ENCODE measurements at places on chromosomes 13 and 19.

DNA sequence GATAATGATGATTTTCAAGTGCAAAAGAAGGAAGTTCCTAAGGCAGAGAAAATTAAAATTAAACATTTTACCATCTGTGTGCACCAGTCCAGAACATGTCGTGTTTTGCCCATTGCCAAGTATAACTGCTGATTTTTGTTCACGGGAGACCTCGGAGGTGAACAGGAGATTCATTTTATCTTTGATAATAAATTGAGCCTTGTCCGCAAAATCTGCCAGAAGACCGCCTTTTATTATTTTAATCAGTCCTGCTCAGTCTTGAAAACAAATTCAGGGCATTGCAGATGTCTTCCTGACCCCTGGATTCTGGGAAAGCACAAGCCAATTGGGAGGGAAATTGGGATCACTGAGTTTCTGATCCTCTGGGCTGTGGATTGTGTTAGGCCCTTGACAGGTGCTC is 165.9 kb downstream of the STK24 start:
- DNase-seq, result no peak

DNA sequence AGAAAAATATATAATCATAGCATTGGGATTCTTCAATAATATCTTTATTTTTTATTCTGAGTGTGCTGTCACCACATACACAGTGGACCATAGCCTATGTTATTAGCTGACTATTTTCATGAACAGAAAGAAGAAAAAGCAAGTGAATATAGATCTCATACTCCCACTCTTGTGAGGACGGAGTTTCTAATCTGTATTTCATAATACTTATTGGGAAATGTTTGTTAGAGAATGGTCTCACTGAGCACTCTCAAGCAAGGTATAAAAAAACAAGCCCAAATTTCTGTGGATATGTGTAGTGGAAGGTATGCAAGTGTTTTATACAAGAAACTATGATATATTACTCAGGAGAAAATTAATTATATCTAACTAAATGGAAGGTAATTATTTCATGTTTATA is 1218.1 kb downstream of the SLITRK1 start:
- DNase-seq, result no peak

DNA sequence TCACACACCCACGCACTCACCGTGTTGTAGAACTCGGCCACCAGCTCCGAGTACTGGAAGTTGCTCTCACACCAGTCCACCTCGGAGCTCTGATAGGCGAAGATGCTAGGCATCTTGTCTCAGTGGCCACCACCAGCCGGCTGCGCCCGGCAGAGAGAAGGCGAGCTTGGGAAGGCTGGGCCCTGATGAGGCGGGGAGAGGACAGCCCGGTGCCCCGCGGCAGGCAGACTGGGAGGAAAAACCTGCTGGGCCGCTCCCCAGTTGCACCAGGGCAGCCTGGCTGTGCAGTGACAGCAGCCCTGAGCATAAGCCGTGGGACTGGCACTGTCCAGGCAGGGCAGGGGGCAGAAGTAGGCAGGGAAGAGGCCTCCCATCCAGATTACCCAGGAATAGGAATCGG is at the start of gene ACER1:
Gene ACER1 (minus strand): TSS at position 174 of the 400 bp plus-strand sequence. CDS start 61 bp downstream, at position 113.
- no peak for DNase-seq

DNA sequence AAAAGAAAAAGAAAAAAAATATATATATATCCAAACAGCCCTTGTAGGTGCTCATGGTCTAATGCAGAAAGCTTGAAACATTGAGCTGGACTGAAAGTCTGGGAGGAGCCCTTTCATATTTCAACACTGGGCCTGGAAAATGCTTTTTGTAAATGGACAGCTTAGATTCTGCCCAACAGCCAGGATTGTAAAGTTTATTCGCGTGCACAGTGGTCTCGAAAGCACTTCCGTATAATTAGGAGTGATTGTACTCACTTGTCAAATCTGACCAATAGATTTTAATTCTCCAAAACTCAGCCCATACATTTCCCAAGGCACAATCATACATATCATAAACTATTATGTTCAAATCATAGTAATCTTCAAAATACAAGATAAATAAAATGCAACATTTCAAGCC is 260.1 kb downstream of the COL4A1 start:
- no peak for DNase-seq

DNA sequence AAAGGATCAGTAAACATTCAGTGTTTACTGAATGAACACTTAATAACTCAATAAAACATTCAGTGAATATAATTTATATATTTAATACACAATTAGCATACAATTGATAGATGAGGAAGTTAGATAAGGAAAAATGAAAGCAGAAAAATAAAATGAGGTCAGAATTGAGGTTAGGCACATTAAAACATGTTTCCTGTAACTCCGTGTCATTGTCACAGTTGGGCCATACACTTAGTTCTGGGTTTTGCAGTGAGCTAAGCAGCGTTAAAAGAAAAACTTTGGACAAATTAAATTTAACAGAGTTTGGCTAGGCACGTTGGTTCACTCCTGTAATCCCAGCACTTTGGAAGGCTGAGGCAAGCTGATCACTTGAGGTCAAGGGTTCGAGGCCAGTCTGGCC is 71.4 kb downstream of the MIPEP start:
- no peak for DNase-seq

DNA sequence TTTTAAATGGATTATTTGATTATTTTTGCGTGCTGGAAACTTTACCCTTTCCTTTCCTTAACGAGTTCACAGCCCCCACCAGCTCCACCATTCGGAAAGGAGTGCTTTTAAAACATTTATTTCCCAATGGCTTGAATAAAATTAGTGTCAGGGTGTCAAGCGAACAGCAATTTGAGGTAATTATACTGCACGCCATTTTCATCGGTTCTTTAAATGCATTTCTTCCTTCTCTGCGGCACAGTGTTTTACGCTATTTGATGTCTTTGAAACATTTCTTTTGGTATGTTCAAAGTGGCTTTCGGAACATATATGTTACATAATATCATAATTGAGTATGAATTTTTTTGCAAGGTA is 309 bp upstream of the SLITRK1 start:
- DNase-seq, result no peak

- DNase-seq, result no peak
Measured at GRCh38 chr13:109671919-109672318, 114.5 kb downstream of the IRS2 start.

DNA sequence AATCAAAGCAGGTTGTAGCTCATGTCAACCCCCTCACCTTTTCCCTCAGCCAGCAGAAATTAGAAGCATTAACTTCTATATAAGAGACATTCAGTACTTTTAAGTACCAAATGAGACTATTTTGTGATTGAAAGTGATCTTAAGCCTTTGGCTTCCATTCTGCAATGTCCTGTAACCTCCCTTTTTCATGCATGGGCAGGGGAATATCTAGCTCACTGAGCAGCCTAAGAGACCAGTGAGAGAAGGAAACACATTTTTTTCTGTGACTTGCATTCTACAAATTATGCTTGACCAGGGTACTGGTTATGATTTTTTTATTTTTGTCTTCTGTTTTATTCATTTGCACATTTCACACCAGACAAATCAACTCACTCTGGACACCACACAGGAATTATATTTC is 369.6 kb downstream of the KCTD12 start:
- no peak for DNase-seq

DNA sequence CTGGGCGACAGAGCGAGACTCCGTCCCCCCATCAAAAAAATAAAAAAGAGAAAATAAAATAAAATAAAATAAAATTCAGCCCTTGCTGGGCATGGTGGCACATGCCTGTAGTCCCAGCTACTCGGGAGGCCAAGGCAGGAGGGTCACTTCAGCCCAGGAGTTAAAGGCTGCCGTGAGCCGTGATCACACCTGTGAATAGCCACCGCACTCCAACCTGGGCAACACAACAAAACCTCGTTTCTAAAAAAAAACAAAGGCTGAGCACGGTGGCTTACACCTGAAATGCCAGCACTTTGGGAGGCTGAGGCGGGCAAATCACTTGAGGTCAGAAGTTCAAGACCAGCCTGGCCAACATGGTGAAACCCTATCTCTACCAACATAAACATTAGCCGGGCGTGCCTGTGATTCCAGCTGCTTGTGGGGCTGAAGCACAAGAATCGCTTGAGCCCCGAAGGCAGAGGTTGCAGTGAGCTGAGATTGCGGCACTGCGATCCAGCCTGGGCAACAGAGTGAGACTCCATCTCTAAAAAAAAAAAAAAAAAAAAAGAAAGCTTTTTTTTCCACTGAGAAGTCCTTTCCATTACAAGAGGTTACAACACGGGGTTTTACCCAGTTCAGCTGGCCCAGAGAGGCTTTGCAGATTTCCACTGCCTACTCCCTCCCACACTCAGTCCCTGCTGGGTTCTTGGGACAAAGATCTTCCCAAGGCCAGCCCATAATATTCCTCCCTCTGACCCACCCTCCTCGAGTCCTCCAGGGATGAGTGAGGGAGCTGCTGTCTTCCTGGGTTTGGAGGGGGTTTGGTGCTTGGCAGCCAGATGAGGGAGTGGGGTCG is 6.4 kb downstream of the ANGPTL4 start:
- DNase-seq, result no peak

DNA sequence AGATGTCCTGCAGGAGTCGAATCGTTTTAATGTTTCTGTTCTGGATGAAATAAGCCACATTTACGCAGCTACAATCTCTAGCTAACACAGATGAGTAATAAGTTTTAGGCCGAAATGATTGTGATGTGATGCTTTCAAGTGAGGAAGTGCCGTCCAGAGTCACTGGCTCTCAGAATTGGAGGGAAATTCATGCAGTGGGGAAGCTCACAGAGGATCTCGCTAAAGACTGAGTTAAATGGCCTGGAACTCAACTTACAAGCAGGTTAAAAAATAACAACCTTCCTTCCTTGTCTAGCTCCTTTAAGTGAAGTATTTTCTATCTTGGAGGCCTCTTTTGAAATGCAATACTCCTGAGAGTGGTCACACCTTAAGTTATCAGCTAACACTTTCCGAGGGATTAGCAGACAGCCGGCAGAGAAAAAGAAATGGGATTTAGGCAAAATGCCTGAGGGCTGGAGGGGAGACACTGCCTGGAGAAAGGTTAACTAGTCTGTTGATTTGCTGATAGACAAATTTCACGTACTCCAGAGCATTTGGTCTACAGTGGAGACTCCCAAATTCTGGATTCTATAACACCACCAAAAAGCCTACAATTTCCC is 74.2 kb downstream of the IRS2 start:
- DNase-seq, result no peak

DNA sequence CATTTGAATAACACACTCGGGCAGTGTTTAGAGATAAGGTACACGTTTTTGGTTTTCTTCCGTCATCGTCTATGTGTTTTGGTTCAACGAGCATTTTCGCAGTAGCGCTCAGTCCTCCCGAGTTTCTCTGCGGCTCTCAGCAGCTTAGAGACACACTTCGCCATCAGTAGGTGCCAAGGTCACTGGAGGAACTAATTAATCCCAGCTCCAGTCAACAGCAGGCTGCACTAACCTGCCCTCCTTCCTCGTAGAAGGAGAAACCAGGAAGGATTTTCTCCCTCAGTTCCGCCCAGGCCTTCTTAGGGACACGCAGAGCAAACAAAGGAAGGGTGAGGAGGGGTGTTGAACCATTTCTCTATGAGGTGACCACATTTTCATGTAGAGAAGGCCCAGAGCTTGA is 12.6 kb downstream of the MBNL2 start:
- DNase-seq, result no peak

GRCh38 chr13:78215458-78216108 is 297.0 kb upstream of the EDNRB start:
- no peak for DNase-seq

DNA sequence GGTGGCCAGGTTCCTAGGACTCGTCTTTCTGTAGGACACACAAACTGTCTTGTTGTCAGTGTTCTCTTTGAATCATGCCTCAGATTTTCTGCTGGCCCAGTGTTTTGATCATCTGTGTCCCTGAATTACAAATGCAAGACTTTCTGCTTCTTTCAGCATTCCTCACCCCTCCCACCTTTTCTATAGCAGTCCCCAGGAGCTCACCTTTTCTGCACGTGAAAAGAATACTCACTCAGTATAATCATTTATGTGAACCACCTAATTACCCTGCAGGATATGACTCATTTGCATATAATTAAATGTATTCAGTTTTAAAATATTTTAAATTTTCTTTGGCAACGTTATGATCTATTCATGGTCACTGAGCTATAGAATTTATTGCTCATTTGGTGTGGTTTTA is 389.2 kb downstream of the ITGBL1 start:
- DNase-seq, result no peak

- DNase-seq, result no peak
Measured at GRCh38 chr13:114031631-114032030, 57.8 kb upstream of the C13orf46 start.

- DNase-seq, result no peak
Measured at GRCh38 chr13:58883405-58883804, 1251.9 kb downstream of the PCDH17 start.

- DNase-seq, result peak; percentile 85
Measured at GRCh38 chr13:46648166-46648607, 95.2 kb downstream of the LRCH1 start.

GRCh38 chr13:31331068-31331467 is 131.3 kb downstream of the B3GLCT start:
- DNase-seq, result no peak

- DNase-seq, result no peak
Measured at GRCh38 chr13:76500894-76501293, 385.3 kb downstream of the KCTD12 start.

GRCh38 chr19:34274827-34275625 is 20.7 kb downstream of the GARRE1 start:
- DNase-seq, result no peak

- DNase-seq, result peak; percentile 88
Measured at GRCh38 chr13:76868371-76868770, 17.8 kb downstream of the KCTD12 start.

DNA sequence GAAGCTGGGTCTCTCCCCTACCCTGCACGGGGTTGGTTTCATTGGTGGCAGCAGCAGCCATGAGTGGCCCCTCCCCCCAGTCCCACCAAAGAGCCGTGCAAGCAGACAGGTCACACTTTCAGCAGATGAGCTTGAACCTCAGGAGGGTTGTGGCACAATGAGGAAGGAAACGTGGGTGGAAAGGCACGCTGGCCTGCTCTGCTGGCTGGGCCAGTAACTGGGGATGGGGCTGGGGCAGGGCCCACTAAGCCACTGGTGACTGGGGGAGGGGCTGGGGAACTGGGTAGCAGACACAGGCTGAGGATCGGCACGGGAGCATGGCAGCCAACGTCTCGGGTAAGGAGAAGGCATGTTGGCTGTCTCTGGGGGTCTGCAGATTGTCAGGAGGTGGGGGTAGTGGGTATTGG is at the start of gene P2RY11:
Gene P2RY11 (plus strand): TSS at position 289 of the 407 bp plus-strand sequence. CDS start 29 bp downstream, at position 318.
- DNase-seq, result no peak

DNA sequence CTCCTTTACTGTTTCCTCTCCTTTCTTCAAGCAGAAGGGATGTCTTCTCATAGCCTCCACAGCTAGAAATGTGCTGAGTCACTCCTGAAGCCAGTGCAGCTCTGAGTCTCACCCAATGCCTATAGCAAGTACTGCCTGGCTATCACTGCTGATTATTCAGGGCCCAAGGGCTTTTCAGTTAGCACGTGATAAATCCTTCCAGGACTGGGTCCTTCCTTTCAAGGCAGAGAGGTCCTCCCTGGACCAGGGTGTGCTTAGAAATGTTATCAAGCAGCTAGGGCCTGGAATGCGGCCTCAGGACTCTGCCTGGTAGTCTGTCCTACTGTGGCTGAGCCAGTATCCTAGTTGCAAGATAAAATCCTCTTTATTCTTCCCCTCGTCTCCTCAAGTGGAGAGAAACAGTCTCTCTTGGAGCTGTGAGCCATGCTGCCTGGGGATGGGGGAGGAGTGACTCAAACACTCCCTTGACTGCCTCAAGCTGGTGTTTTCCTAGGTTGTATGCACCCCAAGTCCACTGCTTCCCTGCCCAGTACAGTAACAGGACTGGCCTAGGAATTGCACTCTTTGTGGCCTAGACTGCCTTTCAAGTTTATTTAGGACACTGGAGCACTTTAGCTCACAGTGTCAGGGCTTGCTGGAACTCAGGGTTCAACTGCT is 198.7 kb upstream of the SERP2 start:
- DNase-seq, result no peak

All from NCI-H2171 treated with DMSO at 0.1 percent for 48 hours (cell line).